ENCODE measurements at places on chromosomes 1 and 21.

- no peak for DNase-seq
These were observed 11.9 kb downstream of the WLS start for GRCh38 chr1:68220420-68220819.

- DNase-seq, result no peak
These were observed 71.3 kb downstream of the OBSCN start for GRCh38 chr1:228279011-228279721.

DNA sequence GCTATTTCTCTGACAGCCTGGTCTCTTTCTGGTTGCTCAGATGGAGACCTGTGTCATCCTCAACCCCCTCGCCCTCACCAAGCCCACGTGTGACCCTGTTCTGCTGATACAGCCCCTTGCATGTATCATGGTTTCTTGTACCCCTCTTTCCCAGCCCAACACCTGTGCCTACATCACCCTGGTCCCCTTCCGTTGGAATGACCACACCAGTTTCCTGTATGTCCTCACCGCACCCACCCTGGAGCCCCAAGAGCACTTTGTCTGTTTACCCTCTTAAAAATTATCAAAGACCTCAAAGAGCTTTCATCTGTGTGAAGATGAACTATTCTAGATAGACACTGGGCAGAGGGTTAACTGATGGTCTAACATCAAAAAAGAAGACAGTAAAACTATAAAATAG lies 179.5 kb downstream of the GALNT2 start:
- no peak for DNase-seq

- no peak for DNase-seq
These were observed 82.4 kb upstream of the GPR88 start for GRCh38 chr1:100455478-100456072.

DNA sequence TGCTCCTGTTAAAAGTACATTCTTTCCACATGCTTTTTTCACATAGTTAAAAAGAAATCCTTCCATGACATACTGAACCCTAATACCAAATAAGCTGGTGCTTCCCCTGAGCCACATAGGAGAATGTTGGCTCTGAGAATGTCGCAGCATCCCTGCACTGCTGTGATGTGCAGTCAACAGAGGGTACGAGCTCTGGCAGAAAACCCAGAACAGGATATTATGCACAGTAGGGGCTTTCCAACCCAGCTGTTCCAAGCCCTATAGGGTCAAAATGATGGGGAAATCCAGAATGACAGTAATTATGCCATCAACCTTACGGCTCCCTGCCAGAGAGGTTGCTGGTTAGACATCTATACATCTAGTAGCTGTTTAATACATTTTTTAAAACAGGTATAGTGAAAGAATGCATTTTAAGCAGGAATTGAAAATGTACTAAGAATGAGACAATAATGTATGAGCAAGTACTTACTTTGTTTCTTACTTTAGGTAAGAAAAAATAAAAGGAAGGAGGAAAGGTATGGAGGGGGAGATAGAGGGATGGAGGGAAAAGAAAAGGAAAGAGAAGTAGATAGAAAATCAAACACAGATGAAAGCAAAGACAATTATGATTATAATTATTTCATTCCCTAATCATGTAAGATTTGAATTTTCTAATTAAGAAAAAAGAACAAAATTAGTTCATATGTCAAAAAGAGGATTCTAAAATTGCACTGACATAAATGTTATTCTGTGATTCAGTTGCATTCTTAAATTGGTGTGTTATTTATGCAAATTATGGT lies 126.0 kb downstream of the NR5A2 start:
- peak; percentile 38 for DNase-seq

GRCh38 chr1:59498640-59499039 lies 201.7 kb downstream of the FGGY start:
- no peak for DNase-seq

DNA sequence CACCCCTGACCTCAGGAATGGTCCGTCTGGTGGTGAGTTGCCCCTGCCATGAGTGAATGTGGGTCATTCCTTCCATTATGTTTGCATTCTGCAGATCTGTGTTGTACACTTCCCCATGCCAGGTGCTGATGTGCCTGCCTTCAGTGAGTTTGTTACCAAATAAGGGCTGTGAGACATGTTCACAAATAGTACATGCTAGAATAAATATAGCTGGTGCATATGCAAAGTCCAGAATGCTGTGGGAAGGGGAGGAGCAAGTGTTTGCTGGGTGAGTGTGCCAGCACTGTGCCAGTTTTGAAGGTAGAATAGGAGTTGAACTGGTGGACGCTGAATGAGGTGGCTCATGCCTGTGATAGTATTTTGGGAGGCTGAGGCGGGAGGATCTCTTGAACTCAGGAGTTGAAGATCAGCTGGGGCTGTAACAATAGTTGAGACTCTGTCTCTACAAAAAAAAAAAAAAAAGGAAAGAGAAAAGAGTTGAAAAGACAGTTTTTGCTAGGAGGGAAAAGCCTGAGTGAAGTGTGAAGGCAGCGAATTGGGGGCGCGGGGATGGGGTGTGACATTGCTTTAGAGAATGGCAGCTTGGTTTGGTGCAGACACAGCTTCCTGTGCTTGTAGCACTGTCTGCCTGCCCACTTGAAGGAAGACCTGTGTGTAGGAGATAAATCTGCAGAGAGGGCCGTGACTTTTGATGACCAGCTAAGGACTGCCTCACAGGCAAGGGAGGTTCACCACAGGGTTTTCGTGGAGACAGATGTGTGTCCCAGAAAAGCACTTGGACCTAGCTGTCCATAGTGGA lies 61.1 kb downstream of the LGR6 start:
- no peak for DNase-seq

GRCh38 chr1:183365093-183365492 lies 53.1 kb downstream of the NMNAT2 start:
- DNase-seq, result no peak

- DNase-seq, result no peak
These were observed 8.9 kb upstream of the POFUT2 start for GRCh38 chr21:45296638-45297037.

- DNase-seq, result no peak
These were observed 351.1 kb downstream of the CAMTA1 start for GRCh38 chr1:7136166-7136953.

GRCh38 chr21:35319684-35320283 lies 270.7 kb upstream of the RUNX1 start:
- no peak for DNase-seq

DNA sequence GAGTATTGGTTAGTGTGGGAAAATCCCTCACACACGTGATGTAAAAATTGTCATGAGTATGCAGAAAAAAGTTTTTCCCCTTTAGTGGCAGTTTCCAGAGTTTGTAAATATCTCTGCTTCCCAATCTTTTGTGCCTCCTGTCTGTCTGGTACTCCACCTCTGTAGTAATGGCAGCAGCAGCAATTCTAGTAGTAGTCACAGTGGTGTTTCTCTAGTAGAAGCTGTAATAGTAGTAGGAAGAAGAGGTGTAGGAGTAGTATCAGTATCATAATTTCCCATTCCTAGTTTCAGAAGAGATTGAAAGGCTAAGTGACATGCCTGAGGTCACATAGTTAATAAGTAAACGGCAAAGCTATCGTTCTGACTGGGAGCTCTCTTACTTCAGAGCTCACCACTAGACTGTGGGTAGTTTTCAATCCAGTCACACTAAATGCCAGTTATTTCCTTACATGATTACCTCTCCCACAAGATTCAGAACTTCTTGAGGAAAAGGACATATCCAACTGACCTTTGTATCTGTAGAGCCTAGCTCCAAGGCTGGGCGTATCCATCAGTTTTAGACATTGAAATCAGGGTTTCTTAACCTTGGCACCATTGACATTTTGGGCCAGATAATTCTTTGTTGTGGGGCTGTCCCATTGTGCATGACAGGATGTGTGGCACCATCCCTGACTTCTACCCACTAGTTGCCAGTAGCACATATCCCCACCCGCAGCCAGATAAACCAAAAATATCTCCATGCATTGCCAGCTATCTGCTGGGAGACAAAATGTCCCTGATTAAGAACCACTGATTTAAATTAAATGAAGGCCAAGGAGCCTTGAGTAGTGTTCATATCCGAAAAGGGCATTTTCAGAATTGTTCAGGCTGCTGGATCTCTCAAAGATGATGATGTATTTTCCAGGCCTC lies 135.9 kb downstream of the FGGY start:
- DNase-seq, result peak; percentile 48

- no peak for DNase-seq
These were observed 77.9 kb upstream of the RRP15 start for GRCh38 chr1:218207194-218207593.

DNA sequence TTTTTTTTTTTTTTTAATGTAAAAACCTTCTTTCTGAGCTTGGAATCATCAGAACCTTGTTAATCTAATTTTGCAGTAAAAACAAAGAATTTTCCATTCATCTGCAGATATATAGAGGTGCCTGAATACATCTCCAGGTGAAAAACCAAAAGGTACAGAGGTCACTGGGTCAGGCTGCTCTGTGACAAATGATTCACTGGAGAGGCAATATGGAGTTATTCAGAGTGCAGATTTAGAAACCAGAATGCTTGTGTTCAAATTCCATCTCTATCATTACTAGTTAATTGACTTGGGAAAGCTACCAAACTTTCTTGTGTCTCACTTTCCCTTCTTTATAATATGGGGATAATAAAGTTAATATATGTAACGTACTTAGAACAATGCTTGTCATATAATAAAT lies 51.5 kb upstream of the C1orf53 start:
- no peak for DNase-seq

DNA sequence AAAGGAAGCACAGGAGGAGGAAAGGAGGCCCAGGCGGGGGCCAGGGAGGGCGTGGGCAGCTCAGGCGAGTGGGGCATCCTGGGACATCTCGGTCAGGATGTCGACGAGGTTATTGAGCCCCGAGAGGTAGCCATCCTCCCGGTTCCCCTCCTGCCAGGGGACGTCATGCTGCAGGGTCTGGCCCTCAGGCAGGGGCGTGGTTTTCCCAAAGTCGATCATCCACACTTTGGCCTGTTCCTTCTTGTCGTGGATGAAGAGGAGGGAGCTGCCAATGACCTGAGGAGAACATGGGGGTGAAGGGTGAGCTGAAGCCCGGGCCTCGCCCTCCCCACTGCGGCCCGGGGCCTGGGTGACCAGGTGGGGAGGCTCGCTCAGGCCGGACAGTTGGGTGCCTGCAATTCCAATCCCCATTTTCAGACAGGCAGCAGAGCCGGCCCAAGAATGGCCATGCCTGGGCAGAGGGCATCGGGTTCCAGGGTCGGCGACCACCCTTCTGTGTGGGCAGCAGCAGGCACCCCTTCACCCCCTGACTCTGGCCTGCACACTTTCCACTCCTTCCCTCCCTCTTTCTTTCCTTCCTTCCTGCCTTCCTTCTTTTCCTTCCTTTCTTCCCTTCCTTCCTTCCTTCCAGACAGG lies 86.2 kb downstream of the STUM start:
- no peak for DNase-seq

DNA sequence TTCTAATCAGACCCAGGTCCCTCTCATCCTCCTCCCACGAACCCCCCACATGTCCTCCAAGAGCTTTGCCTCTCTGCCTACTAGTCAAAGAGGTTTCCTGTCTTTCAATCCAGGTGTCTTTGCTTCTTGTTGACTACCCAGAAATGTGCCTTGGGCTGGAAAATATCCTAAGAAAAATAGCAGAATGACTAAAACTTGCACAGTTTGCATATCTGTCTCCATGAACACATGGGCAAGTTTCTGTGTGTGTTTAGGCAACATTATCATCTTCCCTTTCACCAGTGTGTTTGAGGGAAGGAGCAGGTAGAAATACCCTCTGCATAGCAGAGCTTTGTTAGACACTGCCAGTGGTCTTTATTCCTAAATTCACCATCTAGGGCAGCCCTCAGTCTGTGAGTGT lies 1.5 kb downstream of the C1orf116 start:
- no peak for DNase-seq

DNA sequence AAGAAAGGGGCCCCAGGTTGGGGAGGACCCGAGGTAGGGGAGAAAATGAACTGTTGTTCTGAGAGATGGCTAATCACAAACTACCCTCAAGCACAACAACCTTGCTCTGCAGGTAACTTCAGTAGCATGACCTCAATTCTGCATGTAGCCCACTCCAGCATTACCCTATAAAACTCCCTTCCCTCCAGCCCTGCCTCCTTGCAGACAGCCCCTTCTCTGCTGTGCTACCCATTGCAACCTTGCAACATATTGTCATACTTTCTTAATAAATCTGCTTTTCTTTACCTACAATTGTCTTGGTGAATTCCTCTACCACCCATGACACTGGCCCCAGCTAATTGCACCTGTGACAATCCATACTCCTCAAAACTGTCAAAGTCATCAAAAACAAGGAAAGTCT lies 428.9 kb downstream of the MATN1 start:
- DNase-seq, result no peak

- DNase-seq, result no peak
These were observed 30.5 kb downstream of the PIGK start for GRCh38 chr1:77188770-77189169.

DNA sequence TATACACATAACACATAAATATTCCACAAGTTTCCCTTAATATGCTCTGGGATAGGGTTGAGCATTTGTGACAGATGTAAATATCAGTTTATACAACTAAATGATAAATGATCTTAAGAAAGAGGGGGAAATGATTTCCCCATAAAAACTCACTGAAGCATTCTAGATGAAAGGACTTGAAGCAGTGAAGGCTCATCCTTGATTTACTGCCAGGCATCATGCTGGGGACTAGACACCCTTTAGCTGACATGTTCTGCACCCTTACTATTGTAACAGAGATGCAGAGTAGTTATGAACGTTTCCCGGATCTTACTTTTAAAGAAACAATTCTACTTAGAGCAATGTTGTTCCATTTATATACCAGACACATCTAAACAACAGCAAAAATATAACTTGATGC lies 235.8 kb downstream of the PTGER3 start:
- no peak for DNase-seq

DNA sequence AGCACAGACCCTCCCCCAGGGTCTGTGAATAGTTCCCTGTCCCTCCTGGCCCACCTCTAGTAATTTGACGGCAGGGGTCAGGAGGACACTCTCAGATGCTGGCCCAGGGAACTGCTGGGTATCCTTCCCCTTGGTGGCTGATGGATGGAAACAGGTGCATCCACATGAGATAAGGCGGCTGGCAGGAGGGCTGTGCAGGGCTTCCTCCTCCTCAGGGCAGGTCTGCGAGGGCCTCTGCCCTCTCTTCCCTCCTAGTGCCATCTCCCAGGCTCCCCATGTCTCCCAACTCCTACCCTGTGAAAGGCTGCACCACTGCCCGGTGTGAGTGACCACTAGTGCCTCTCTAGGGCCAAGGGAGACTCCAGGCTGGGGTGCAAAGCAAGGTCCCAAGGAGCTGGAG lies 123.9 kb downstream of the GLIS1 start:
- DNase-seq, result no peak
